ENCODE measurements at places on chromosomes 3 and 15.

DNA sequence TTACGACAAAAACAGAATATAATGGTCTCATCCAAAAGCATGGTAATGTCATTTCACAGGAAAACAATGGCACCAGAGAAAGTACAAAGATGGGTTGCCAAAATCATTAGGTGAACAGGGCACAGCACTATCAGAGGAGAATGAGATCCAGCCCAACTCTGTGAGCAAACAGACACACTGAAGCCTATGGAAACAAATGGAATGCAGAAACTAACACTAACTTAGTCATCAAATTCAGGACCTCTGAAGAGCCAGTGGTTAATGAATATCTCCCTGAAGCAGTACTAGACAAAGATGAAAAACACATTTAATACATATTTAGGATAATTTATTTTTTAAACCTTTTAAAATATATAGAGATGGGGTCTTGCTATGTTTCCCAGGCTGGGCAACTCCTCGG, 14.6 kb upstream of the RPS17 start:
- DNase-seq, result no peak

DNA sequence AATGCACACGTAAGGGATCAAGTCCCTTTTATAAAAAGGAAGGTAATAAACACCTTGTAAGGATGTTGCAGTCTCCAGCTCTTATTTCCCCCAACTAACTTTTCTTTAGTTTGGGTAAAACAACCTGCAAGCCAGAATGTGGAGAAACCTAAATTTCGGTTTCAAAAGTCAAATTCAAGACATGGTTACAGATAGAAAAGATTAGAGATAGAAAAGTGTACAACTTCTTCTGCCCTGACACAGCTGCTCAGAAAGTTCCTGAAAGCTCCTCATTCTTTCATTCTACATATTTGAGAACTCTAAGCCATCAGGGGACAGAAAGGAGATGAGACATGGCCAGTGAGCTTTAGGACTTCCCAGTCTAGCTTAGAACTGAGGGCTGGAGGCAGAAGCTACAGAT, 574.9 kb downstream of the DIPK2A start:
- DNase-seq, result no peak

DNA sequence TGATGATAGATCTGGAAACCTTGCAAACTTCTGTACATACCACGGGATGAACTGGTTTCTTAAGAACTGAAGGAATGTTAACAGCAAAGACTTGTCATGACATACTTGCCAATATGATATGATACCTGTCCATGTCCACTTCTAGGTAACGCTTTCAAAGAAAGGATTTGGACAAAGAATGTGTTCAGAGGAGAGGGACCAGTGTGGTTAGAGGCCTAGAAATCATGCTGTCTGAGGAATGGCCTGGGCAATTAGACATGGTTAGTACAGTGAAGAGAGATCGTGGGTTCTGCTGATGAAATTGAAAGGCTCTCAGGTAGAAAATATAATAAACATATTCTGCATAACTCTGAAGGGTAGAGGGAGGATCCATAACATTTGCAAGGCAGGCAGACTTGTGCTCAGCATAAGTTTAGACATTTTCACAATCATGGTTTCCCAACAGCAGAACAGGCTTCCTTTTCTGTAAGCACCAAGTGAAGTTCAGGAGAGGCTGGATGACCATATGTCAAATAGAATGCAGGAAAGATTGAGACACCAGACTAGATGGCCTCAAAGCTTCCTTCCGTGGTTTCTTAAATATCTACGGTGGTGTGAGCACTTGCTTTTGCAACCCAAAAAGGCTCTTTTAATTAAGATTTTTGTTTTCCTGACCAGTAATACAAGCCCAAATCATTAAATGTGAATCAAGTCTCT, 39.9 kb downstream of the TGFBR2 start:
- no peak for DNase-seq

DNA sequence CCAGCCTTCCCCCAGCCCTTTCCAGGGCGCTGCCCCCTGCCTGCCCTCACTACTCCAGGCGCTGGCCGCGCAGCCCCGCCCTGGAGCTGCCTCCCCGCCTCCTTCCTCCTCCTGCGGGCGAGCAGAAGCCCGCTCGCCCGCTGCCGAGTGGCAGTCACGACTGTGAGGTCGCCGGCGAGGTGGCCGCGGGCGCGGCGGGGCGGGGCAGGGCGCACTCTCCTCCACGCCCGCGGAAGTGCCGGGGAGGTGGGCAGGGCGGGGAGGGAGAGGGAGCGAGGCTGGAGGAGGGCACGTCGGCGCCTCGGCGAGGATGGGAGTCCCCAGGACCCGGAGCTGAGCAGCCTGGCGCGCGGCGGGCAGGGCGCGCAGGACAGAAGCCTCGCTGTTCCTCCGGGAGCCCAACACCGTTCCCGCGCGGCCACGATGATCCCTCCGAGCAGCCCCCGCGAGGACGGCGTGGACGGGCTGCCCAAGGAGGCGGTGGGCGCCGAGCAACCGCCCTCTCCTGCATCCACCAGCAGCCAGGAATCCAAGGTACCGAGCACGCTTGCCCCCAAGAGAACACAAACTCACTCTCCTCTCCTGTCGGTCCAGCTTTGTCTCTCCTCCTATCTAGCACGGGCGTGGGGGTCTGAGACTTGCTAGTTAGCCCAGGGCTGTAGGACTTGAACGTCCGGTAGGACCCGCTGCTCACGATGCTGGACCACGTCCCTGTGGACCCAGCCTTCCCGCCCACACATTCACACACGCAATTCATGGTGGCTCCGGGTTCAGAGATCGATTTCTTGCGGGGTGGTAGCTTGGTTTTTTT, at the start of gene STAC:
TSS of gene STAC (plus strand) at position 284 of the 811 bp plus-strand sequence. CDS start at position 424, 140 bp downstream.
- no peak for DNase-seq

- peak; percentile 43 for DNase-seq
Observed at GRCh38 chr3:172341482-172342059, 106.7 kb downstream of the GHSR start.

GRCh38 chr15:99426431-99427105, 139.2 kb upstream of the MEF2A start:
- no peak for DNase-seq

DNA sequence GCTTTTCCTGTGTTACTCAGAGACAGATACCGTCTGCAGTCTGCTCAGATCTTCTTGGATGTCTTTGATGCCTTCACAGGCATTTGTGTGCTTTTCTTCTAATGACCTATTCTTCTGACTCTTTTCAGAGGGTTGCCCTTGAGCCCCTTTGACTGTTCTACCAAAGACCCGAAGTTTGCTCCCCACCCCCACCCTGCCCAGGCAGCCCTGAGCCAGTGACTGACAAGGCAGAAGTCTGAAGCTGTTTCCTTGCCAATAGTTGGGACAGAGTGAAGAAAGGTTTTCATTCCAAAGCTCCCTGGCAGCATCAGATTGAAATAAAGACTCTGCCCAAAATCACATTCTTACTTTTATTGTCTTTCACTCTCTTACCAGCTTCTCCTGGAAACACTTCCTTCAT, 9.0 kb upstream of the ATP13A5 start:
- DNase-seq, result no peak

GRCh38 chr15:92579486-92579885, 76.1 kb downstream of the FAM174B start:
- no peak for DNase-seq

GRCh38 chr3:63051920-63052319, 176.7 kb upstream of the CADPS start:
- no peak for DNase-seq

DNA sequence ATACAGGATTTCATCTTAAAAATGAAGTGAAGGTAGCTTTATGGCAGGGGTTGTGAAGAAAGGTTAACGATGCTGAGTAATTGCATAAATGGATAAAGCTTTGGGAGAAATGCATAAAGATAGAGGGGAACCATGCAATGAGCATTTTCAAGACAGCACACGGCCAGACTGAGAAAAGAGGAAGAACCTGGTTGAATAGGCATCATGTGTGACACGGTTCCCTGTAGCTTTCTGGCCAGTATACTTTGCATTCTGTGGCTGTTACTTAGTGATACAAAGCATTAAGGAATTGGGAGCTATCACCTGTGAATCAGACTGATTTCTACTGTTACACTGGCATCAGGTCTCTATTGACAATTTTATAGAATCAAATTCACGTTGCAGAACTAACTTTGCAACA, 33.3 kb downstream of the NR2C2 start:
- DNase-seq, result peak; percentile 30

DNA sequence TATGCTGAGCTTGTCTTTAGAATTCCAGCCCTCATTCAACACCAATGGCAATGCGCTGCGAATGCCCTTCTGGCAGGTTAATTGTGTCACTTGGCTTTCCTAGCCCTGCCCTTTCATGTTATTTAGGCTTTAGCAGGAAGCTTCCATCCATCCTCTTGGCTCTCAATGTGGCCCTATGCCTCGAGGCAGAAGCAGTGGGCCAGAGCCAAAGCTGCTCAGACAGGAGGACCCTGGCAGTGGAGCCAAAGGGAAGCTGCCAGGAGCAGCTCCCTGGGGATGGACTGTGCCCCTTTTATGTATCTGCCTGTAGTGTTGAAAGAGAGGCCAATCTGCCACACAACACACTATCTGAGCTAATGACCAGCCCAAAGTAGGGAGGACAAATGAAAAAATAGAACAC, 376.4 kb downstream of the CTNNB1 start:
- no peak for DNase-seq

DNA sequence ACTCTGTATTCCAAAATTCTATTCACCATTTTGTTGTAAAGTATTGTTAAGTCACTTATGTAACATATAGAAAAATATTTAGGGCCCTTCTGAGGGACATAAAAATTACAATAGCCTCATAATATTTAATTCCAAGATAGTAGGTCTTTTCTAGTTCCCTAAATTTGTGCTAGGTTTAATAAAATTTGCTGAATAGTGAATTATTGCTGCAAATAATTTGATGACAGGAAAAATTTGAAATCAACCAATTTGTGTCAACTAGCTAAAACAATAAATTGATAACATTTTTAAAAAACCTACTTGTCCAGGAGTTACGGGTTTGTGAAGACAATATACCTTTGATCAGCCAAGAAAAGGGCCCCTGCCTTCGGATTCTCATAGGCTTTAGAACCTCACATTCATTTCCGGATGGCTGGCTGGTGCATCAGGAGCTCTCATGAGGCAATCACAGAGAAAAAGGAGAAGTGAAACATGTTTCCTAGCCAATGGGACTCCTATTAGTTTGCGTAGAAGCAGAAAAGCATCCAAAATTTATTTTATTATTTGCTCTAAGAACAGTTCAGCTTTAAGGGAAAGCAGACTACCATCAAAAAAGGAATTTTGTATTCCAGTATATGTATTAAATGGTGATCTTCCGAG, 177.2 kb downstream of the LRRC3B start:
- DNase-seq, result no peak

GRCh38 chr3:131591394-131592014, 88.7 kb upstream of the MRPL3 start:
- DNase-seq, result no peak

DNA sequence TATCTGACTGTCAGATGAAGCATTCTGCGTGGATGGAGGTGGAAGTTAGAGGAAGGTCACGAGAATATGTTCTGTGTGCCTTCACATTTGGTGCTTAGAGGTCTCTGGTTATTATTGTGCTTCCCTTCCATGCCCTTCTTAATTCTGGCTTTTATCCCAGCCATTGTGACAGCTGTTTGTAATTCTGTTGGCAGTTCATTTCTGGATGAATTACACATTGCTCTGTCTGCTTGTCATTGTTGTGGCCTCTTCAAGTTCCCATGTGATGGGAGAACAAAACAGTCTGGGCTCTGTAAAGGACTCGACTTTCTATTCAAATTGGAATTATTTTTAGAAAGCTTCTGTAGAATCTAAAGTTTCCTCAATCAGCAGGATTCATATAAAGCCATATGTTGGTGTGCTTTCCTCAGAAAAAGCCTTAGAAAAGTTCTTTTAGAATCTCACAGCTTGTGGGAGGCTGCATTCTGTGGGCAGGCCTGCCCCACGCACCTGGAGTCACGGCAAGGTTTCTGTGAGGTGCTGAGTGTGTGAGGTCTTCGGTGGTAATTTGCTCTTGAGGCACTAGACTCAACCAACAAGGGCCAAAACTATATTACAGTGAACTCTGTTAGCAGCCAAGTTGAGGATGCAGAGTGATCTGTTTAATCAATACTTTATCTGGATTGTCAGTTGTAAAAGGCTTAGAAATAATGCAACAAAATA, 397.4 kb upstream of the AZI2 start:
- no peak for DNase-seq

DNA sequence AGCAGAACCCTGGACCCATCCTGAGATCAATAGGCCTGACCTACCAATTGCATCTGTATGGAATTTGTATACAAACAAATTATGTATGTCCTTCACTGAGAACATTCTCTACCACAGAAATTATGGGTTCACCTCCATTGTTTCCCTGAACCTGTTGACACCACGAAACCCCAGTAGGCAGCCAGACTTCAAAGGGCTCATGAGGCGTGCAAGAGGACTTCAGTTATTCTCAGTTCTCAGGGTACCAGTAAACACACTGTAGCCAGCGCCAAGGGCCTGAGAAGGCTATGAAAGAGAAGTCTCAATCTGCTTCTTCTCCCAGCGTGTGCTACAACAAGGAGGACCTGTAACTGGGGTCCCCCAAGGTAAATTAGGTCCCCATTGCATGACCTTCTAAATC, 254.9 kb upstream of the GOLGA6L4 start:
- no peak for DNase-seq

DNA sequence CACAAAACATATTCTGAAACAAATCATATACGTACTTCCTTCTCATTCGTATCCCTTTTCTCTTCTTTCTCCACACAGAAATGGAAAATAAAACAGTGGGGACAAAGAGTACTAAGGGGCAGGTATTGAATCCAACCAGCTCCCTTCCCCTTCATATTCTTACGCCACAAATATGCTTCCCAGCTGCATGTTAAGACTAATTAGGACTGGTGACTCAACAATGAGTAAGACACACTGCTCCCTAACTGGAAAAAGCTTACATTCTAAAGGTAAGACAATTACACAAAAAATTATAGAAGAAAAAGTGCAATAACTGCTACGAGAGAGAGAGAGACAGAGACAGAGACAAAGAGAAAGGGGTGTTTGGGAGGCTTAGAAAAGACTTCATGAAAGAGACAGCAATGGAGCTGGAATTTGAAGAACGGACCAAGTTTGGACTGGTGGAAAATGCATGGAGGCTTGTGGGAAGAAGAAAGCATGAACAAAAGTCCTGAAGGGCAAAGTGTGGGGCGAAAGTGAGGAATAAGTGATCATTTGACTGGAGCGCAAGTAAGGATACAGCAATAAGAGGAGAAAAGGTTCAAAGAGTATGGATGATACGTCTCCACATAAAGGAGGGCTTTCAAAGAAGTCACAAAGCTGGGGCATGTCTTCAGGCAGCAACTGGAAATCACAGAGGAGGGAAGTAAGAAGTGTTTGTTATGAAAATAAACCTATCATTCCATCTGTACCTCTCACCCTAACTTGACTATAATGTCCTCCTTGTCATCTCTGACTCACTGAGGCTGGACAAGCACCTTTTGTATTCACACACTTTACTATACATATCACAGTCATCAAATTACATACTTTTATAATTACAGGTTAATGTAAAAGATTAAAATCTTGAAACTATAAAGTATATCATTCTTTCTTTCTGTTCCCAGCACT, 49.2 kb downstream of the RYK start:
- no peak for DNase-seq

DNA sequence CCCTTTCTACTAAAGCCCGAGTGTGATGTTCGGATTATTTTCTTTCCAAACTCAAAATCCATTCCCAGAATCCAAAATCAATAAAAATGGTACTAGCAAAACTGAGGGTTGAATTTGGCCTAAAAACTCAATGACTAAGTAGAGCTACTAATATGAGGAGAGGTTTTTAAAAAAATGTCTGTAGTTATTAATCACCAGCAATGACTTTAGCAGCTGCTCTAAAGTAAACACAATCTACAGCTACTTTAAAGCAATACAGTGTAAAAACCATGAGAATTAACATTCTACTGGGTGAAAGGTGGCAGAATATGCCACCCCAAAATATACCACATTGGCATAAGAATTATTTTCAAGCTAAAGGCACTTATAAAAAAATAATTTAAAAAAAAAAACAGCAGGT, 23.5 kb downstream of the FHIT start:
- DNase-seq, result no peak

Measured in GM20000 (cell line).